ENCODE measurements at places on chromosomes 5 and 9.

- no peak for DNase-seq
Measured at GRCh38 chr5:14110680-14111079, 32.5 kb upstream of the TRIO start.

DNA sequence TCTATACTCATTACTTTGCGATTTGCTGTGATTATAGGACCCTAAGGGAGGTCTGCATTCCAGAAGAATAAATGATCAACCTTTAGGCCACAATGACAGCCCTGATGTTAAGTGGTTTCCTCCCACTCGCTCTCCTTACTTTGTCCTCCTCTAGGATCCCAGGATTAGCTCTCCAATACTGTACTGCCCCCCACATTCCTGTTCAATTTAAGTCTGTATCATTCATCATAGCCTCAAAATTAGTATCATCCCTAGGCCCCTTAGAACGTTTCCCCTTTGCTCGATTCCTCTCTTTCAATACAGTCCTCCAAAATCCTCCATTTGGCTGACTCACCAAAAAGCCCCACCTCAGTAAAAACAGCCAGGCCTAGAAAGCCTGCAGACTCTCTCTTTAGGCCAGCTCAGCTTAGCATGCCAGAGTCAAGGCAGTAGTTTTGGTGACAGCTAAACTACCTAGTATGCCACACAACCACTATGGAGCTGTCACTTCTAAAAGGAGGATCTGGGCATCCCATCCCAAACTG is 24.4 kb downstream of the RNF145 start:
- DNase-seq = no peak

GRCh38 chr9:101381118-101381517 is 3.7 kb downstream of the BAAT start:
- DNase-seq = no peak

DNA sequence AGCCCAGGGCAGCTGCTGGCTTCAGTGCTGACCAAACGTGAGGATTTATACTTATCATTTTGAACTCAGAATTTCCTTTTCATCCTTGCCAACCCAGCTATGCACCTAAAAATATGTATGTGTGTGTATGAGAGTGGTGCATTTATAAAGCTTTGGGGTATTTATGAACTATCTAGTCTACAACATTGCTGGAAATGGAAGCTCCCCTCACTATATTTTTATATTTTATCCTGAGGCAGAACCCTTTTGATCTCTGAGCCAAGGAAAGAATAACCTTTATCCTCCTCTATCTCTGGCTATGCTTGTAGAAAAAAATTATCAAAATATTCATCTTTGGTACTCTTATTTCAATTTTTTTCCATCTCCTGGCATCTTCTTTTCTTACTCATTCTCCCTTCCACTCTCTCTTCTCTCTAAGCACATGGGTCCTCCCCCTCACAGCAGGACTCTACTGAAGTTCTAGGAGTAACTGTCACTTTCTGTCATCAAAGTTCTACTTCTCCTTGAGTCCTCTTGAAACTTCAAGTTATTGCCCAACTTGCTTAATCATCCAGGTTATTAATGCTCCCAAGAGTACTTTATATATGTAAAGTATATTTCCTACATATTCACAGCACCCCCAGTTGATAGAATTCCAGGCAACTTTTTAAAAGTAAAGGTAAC is 190.9 kb downstream of the HINT1 start:
- no peak for DNase-seq

GRCh38 chr9:135835131-135835530 is 72.2 kb downstream of the CAMSAP1 start:
- DNase-seq = no peak

DNA sequence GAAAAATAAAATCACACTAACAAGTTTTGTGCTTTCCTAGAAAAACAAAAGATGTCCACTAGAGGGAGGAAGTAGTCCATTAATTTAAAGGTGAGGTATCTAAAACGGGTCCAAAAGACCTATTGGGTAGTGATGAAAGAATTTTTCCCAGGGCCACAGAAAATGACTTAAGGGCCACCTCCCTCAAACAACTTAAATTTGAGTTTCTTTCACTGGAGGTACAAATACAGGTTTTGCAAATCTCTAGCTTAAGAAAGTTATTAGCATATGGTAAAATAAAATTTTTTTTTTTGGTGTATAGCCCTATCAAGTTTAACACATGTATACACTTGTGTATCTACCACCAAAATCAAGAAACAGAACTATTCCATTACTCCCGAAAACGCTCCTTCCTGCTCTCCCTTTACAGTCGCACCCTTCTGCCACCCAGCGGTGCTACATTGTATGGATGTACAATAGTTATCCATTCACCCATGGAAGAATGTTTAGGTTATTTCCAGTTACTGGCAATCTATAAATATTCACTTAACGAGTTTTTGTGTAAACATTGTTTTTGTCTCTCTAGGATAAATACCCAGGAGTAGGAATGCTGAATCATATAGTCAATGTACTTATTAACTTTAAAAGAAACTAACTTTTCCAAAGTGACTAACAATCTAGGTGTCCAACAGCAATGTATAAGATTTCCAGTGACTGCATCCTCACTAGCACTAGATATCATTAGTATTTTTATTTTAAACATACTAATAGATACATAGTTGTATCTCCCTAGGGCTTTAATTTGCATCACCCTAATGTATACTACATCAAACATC is 21.9 kb downstream of the DEPDC1B start:
- DNase-seq = no peak

All from GM12864 (cell line).